ENCODE measurements at places on chromosomes 12 and 14.

DNA sequence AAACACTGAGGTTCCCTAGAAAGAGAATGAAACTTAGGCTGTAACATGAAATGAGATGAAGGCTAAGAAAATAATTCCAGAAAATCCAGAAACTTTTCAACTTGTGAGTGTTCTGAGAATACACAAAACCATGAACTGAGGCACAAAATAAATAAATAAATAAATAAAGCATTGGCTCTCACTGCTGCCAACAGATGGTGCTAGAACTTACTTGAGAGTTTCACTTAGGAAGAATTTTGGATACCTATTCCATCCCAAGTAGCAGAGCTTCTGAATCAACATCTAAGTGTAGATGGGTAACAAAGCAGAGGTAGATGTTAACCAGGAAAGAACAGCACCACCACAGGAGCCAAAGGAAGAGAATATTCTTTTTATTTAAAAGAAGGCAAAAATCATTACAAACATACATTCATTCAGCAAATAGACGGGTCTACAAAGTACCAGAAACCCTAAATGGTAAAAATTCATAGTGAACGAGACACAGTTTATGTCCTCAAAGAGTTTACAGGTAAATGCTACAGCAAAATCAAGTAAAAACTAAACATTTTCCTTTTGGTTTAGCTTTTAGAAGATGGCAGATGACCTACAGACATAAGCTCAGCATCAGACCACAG, 16.7 kb downstream of the EPS8 start:
- DNase-seq, result no peak

- peak; percentile 27 for DNase-seq
Measured at GRCh38 chr14:62053188-62053587, 291.0 kb downstream of the SNAPC1 start.

GRCh38 chr12:120132863-120133385, 16.4 kb upstream of the RAB35 start:
- no peak for DNase-seq

- DNase-seq, result peak; percentile 87
Measured at GRCh38 chr12:11727133-11727664, 77.7 kb downstream of the ETV6 start.

DNA sequence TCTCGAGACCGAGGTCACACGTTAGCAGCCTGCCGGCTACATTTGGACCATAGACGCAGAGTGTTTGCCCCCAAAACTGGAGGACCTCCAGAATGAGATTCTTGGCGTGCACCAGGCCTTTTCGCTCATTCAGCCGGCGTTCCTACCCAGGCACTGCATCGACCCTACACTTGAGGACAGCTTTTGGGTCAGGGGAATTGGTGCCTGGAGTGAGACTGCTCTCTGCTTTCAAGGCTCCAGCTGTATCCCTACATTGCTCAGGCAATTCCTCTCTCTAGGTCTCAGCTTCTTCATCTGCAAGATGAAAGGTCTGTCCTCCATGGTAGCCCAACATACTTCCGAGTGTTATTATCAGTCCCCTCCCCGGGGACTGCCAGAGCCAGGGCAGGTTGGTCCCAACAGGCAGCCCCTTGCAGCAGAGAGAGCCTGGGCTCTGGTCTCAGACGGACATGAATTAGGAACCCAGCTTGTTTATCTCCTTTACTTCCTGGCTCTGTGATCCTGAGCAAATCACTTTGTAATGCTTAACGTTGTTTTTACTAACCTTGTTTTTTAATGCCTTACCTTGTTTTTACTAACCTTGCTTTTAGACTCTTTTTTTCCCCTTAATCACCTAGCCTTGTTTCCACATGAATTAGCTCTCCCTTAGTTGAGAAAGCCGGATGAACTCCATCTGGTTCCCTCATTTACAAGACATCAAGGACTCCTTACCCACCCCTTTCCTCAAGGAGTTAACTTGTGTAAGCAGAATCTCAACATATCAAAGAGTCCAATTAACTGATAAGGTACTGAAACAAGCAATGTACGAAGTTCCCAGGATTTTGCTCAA, 892 bp downstream of the TCHP start:
- peak; percentile 69 for DNase-seq

- no peak for DNase-seq
Measured at GRCh38 chr14:64995291-64995690, 8.6 kb downstream of the FNTB start.

- DNase-seq, result peak; percentile 47
Measured at GRCh38 chr14:60506462-60506984, 2.4 kb upstream of the SIX6 start.
